ENCODE measurements at places on chromosomes 5 and 9.

- no peak for DNase-seq
Measured at GRCh38 chr5:83035373-83036100, 41.7 kb downstream of the TMEM167A start.

- DNase-seq: no peak
Measured at GRCh38 chr5:135306557-135306956, 92.5 kb downstream of the MACROH2A1 start.

DNA sequence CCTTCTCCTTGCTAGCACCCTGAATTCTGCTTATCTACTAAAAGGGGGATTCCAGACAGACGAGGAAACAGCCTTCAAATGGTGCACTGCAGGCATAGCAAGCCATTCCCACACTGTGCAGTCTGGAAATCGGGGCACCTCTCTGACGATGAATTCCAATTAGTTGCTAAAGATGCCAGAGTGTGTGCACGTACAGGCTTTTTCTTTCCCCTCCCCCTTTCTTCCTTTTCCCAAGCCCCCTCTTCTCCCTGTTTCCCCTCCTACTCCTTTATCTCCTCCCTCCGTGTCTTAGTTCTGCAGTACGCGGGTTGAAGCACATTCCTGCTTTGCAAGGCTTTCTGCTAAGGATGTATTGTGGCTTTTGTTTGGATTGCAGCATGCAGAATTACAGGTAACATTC, at the start of gene GPR21:
Gene GPR21, plus strand, starts transcription at position 316 of the 400 bp plus-strand sequence. CDS start 900 bp downstream, outside the sequence.
- no peak for DNase-seq

DNA sequence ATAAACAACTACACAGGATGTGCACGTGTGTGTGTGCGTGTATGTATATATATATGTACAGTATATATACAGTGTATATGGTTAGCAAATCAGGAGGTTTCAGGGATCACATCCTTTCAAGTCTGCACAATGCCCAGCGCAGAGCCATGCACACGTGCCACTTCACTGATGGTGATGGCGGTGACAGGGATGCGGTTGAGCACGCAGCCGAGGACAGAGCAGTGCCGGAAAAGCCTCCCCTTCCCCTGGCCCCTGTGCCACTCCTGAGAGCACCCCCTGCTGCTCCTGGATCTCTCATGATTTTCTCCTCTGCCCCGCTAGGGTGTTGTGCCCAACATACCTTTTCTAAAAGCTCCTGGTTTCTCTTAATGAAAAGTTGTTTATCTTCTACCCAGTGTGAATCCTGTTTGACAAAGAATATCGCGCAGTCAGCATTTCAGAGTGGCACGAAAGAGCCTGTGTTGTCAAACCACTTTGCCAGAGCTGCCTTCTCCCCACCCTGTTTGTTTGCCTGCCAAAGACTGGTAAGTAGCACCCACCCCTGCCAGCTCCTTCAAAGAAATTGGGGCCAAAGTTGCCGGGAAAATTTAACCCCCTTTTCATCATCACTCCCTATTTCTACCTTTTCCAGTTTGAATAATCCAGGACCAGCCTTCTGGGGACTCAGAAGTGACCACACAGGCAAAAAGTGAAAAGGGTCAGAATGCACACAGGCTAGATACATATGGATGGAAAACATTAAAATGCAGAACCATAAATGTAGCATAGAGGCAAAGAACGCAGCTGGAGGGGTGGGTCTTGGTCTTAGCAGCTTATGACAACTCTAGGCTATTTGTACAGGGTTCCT, 126.2 kb upstream of the DPYSL3 start:
- no peak for DNase-seq

DNA sequence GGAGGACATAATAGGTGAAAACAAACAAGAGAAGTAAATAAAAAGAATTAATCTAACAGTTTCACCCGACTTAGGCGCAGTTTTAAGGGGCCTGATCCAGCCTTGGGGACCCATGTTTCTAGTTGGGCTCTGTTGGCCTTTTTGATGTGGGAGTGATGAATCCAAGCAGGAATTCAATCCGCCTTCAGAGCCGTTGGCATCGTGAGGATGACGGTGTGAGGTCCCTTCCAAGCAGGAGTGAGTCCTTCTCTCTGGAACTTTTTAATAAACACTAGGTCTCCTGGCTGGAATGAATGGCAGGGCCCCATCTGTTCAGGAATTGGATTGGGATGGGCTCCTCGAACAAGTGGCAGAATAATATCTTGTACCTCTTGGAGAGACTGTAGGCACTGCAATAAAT, 22.3 kb upstream of the RHOBTB3 start:
- DNase-seq: no peak

GRCh38 chr9:17810728-17811571, 232.1 kb downstream of the SH3GL2 start:
- DNase-seq: peak; percentile 25

GRCh38 chr5:1510151-1510561, 13.6 kb downstream of the LPCAT1 start:
- DNase-seq: no peak

DNA sequence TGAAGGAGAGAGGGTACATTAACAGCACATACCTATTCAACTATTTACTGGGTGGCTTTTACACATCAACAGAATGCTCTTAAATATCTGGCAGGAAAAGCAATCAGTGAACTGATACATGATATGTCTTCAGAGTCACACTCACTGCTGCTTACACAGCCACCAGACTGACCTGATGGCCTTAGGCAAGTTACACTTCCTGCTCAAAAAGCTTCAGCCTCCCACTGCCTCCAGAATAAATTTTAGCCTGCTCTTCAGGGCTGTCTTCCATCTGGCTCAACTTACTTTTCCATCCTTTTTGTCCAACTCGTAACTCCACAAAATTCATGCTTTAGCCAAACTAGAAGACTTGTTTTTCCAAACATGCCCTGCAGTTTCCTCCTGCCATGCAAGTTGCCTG, 10.7 kb downstream of the LOX start:
- DNase-seq: no peak

GRCh38 chr5:171412186-171412585, 7.3 kb upstream of the FGF18 start:
- DNase-seq: no peak

DNA sequence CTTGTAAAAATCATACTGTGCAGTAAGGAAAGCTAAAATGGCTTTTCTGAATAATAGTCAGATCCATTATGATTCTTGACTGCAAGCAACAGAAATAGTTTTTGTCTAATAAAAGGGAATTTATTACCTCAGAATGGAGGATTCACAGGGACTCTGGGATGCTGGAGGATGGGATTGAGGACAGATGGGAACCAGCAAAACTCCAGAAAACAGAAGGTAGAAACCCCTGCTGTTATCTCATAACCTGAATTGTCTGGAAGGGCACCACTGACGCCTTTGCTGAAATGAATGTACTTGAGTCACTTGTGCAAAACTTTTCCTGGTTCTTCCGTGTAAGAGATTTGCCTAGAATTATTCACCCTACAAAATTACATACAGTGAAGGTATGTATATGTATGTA, 58.6 kb upstream of the DMAC1 start:
- no peak for DNase-seq

DNA sequence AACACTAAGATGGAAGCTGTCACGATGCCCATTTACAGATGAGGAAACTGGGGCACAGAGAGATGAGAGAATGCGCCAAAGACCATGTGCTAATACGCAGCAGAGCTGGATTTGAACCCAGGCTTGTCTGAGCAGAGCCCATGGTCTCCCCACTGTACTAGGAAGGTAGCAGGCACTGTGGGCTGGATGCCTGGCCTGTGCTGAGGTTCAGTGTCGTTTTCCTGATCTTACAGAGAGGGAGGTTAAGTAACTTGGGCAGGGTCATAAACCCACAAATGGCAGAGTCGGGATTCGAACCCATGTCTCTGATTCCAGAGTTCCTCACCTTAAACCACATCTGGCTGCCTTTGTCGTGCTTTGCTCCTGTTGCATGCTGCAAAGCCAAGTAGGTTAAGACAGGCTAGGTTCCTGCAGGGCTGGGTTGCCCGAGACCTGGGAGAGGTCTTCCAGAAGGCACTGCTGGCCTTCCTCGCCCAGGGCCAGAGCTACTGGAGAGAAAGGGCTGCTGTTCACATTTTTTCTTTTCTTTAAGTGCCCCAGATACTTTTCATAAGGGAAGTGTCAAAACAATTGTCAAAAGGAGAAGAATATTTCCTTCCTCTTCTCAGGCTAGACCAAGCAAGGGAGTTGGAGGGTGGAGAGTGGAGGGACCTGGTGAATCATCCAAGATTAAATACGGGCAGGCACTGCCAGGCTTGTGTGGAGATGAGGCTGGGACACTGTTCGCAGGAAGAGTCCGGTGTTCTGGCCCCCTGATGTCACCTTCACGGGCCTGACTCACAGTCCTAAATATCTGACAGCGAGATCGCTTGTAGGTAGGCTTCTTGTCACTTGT, 3.2 kb downstream of the NEK6 start:
- no peak for DNase-seq

- no peak for DNase-seq
Measured at GRCh38 chr5:43482490-43483297, 971 bp downstream of the TMEM267 start.

- DNase-seq: no peak
Measured at GRCh38 chr5:123235781-123236180, 146.7 kb downstream of the PRDM6 start.

GRCh38 chr9:104864675-104865104, 63.3 kb downstream of the ABCA1 start:
- no peak for DNase-seq

- peak; percentile 52 for DNase-seq
Measured at GRCh38 chr5:142143878-142144277, 35.3 kb downstream of the NDFIP1 start.

GRCh38 chr9:104143550-104143910, 49.4 kb downstream of the SMC2 start:
- DNase-seq: no peak

- no peak for DNase-seq
Measured at GRCh38 chr5:160213537-160213936, 15.8 kb upstream of the FABP6 start.

- DNase-seq: no peak
Measured at GRCh38 chr5:127561254-127561653, 43.8 kb downstream of the PRRC1 start.

DNA sequence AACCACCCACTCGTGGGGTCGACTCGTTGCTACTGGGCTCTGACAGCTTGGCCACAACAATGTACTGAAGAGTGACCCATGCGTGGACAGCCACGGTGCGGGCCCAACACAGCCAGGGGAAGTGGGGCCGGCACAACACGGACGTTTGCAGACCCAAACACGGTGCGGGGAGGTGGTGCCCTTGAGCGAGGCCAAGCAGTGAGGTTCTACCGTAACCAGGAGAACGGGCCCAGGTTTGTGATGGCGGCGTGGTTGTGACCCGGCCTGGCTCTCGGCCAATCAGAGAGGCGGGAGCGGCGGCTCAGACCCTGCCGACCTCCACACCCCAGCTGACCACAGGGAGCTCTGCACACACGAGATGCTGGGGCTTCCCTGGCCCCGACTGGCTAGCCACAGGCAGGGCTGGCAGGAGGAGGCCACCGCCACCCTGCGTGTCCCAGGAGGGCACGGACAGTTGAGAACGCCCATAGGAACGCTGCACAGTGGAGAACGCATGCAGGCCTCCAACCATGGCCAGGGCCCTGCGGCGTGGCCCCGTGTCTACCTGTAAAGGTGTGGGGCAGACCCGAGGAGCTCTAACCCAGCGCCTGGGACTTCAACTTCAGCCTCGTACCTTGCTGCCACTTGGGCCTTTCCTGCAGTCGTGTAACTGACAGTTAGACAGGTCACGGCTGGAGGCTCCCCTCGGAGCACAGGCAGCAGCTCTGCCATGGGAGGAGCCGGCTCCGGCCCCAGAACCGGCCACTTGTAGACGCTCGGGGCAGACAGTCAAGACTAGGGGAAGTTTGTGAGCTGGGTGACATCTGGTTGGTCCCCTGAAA, 13.7 kb downstream of the BRD3 start:
- DNase-seq: no peak

DNA sequence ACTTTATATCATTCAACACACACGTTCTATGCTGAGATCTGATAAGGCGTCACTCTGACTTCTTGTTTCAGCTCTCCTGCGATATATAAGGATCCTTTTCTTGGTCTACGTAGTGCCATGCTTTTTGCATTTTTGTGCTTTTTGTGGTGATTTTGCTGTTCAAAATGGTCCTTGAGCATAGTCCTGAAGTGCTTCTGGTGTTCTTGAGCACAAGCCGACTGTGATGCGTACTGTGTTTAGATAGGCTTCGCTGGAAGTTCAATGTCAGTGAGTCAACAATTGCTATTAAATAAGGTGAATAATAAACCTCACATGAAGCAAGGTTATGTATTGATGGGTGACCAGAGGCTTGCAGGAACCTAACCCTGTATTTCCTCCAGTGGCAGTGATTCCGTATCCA, 46.8 kb downstream of the ACO1 start:
- DNase-seq: no peak

DNA sequence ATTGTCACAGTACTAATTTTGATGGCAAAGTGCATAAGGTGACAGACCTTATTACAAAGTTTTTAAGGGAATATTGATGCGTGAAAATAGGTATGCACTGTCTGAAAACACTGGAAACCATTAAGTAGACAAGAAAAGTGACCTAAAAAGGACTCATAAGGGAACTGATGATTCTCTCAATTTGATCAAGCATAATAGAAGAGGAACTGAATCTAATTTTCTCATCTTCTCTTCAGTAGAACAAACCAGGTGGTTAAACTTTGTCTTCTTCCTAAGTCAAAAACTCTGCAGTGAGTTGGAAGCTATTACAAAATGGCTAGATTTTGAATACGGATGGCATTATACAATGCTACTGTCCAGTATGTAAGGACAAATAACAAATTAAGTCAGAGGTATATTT, 53.4 kb downstream of the RNF145 start:
- no peak for DNase-seq

GRCh38 chr5:138663009-138663408, 87.8 kb upstream of the HSPA9 start:
- peak; percentile 23 for DNase-seq

- no peak for DNase-seq
Measured at GRCh38 chr9:28600226-28600625, 1026.9 kb upstream of the C9orf72 start.

- peak; percentile 6 for DNase-seq
Measured at GRCh38 chr5:159668556-159668955, 247.7 kb upstream of the ADRA1B start.

DNA sequence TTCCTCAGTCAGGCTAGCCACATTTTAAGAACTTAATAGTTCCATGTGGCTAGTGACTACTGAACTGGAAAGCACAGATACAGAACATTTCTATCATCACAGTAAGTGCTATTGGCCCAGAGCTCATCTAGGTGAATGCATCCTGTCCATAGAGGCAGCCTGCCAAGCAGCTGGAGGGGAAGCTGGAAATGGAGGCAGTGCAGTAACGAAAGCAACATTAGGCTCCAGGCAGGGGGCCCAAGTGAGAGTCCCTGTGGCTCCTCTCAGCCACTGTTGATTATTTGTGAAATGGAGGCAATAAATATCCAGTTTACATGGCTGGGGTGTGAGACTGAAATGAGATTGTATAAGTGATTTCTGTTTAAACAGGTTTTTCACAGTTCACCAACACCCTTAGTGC, 227.2 kb upstream of the KLF9 start:
- DNase-seq: no peak

- no peak for DNase-seq
Measured at GRCh38 chr9:534886-535285, 306.6 kb upstream of the DMRT1 start.
